Foreskin keratinocyte (primary cell): ENCODE measurements at places on chromosomes 5 and 9. TPM values are rescaled to one million over a fixed set of nuclear protein-coding genes. Genes with fewer than 3 reads are reported as not detected.

Gene CYFIP2
- total RNA-seq = 1.1 and 1.2 TPM in 2 replicates

GRCh38 chr5:24492229-24492628 lies 152.5 kb downstream of the CDH10 start:
- no peak for DNase-seq

GRCh38 chr5:147465747-147466146 lies 44.1 kb downstream of the DPYSL3 start:
- no peak for DNase-seq

Gene RNF183
- not detected in 2 replicates for total RNA-seq

- peak; percentile 99 for DNase-seq
Observed at GRCh38 chr9:92770360-92770995, 5.8 kb upstream of the BICD2 start.

- no peak for DNase-seq
Observed at GRCh38 chr5:9335754-9336495, 209.9 kb downstream of the SEMA5A start.

DNA sequence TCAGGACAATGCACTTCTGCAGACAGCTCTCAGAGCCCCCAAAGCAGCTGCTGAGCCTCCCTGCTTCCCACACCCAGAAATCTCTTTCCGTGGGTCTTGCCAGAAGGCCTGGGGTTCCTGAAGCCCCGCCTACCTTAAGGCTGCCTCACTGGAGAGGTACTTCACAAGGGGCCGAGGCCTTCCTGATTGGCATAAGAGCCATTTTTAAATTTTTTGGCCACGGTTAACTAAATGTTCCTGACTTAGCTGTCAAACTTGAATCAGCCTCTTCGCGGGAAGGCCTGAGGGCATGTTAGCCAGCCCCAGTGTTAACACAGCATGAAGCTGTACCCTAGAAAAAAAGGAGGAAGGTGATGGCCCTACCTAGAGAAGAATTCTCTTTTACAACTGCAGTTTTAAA lies 20.7 kb upstream of the EPB41L4B start:
- peak; percentile 45 for DNase-seq

DNA sequence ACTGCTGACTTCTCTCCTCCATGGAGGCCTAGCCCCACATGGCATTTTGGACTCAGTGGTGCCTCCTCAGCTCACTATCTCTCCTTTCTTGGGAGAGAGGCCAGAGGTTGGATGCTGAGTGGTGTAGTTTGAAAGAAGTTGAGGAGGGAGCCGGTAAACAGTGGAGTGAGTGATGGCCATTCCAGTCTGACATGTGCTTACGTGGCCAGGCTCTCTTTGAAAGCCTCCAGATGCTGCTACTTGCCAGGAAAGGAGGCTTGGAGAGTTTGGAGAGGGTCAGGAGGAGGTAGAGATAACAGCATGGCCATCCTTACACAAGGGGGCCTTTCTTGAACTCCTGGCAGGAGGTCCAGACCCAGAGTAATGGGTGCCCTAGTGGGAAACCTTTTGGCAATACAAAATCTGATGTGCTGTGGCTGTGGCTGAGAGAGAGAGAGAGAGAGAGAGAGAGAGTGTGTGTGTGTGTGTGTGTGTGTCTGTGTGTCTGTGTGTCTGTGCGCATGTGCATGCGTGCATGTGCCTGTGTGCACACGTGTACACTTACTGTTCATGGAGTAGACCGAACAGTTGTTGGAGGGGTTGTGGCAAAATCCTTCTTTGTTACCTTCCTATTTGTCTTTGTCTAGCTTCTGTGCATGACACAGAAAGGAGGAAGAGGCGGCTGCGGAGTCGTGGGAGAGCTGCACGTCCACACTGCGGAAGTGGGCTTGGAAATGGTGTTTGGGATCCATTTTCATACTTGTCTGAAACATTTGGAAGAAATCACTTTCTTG lies 37.8 kb downstream of the RALGPS1 start:
- peak; percentile 11 for DNase-seq

- DNase-seq = no peak
Observed at GRCh38 chr5:8825139-8825757, 720.6 kb downstream of the SEMA5A start.

Gene SHOC1
- total RNA-seq = 0.03 and 0.04 TPM in 2 replicates

Gene IL13
- total RNA-seq = not detected in 2 replicates

Gene PCDHGA8
- total RNA-seq = 0.07 and 0.10 TPM in 2 replicates

DNA sequence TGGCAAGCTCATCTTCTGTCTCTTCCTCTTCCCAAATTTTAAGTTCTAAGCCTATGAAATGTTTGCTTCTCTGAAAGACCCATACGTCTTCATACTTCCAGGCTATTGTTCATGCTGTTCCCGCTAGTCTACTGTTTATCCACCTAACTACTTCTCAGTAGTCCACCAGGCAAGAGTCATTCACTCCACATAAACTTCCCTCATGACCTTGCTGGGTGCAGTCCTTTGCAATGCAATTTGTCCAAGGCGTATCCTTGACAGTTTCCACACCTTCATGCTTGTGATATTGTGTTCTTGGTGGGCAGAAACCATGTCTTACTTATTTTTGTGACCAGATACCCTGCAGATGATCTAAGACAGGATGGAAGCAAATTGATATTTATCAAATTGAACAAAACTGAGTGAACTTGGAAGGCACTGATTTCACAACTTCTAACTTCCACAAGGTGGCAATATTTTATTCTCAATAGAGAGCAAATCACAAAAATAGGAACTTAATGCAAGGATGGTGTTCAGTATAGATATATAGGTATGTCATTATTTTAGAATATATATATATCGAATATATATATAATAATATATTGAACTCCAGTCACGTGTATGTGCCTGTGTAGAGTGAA lies 30.3 kb downstream of the TYRP1 start:
- no peak for DNase-seq

Gene FRRS1L
- 0.04 TPM in 1 of 2 replicates, not detected in the other for total RNA-seq

- DNase-seq = no peak
Observed at GRCh38 chr9:21605489-21605931, 123.4 kb upstream of the IFNE start.

Gene TMEM252
- not detected in 2 replicates for total RNA-seq

Gene VCP
- total RNA-seq = 385 and 410 TPM in 2 replicates

DNA sequence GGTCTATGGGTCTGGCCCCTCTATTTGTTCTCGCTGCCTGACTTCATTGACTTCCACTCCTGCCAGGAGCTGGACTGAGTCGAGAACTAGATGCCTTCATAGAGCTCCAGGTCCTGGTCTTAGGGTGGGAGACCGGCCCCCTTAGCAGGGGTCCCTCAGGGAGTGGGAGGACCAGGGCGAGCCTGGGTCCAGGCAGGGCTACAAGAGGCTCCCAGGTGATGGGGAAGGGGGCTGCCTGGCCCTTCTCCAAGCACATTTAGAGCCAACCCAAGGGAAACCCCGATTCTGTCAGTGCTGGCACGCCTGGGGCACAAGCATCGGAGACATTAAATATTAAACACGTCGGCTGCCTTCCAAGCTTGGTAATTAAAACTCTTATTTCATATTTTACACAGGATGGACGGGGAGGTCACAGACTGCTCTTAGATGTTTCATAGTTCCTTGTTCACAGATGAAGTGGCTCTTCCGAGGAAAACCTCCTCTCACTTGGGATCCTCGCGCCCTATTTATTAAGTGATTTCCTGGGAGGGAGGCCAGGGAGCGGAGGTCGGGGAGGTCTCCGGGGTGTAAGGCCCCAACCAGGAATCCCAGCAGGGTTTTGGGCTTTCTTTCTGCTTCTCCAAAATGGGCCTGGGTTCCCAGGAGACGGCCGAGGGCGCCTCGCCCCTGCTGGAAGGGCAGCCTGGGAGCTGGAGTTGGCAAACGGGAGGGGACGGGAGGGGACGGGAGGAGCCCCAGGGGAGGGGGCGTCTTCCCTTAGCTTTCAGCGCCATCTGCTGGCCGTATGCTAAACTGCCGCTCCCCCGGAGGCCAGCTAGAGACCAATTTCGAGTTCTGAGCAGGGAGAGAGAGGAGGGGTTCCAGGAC lies 23.4 kb upstream of the ZBTB43 start:
- peak; percentile 37 for DNase-seq

DNA sequence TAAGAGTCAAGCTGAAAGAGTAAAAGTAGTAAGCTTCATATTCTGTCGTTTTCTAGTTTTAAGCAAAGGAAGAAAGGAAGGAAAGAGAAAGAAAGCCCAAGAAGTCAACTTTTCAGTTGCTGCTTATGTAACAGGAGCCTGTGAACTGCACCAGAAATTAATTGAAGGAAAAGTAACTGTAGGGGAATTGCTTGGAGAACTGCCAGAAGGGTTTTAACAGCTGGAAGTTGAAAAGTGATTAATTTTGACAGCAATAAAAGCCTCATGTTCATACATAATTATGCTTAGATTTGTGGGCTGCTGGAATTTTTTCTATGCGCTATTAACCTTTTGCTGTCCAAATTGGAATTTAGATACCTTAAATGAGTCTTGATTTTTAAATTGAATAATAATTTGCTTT lies 255.7 kb downstream of the ENC1 start:
- DNase-seq = no peak

DNA sequence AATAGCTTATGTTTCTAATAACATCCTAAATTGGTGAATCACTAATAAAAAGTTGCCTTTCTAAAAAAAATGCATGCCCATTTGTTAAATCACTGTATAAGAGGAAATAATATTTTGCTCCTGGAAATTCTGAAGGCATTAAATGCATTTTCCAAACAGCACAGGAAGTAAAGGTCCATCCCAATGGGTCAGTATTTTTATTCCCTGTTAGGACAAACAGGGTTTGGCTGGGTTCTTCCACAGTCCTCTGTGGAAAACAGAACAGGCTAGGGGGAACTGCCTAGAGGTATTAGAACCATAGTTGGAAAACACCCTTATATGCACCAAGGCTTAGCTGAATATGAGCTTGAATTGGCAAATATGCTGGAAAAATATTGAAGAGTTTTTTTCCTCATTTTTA lies 85.2 kb downstream of the OXCT1 start:
- no peak for DNase-seq

GRCh38 chr5:373710-374602 lies 52.4 kb downstream of the AHRR start:
- no peak for DNase-seq

DNA sequence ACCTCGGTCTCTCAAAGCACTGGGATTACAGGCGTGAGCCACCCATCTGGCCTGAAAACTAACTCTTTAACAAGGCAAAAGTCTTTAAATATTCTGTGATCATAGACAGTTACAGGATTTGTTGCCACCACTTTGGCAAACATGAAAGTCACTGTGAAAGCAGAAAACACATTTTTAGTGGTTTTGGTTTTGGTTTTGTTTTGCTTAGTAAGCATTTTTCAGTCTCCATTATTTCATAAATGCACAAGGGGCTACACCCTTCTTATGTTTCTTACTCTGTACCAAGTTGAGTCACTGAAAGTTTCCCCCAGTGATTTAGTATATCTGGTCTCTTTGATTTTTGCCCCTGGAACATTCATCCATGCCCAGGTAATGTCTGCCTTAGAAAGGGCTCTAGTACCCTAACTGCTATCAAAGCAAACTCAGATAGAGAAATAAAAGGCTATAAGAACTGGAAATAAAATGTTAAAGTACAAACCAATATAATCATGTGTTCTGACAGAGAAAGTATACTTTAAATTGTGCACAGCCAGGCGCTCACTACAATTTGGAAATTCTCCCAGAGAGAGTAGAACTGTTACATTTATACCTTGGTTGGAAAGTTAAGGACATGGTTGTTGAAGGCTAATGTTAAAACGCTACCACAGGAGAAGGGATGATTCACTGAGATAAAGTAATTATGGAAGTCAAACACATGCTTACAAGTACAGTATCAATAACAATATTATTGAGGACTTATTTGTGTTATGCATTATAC lies 1022.5 kb upstream of the DMAC1 start:
- no peak for DNase-seq

Gene PHF24
- total RNA-seq = 0.11 and 0.54 TPM in 2 replicates

DNA sequence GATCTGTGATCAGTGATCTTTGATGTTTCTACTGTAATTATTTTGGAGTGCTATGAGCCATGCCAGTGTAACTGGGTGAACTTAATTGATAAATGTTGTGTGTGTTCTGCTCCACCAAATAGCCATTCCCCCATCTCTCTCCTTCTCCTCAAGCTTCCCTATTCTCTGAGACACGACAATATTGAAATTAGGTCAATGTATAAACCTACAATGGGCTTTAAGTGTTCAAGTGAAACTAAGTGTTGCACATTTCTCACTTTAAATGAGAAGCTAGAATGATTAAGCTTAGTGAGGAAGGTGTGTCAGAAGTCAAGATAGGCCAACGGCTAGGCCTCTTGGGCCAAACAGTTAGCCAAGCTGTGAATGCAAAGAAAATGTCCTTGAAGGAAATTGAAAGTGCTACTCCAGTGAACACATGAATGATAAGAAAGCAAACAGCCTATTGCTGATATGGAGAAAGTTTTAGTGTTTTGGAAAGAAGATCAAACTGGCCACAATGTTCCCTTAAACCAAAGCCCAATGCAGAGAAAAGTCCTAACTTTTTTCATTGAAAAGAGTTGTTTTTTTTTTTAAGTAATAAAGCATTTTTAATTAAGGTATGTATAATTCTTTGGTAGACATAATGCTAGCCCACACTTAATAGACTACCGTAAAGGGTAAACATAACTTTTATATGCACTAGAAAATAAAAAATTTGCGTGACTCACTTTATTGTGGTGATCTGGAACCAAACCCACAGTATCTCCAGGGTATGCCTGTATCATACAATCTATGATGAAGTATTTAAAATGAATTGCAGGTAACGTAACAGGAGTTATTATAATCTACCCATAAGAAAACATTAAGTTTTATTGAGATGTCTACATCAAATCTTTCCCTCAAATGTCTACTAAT lies 42.5 kb upstream of the ALDH1A1 start:
- DNase-seq = no peak

DNA sequence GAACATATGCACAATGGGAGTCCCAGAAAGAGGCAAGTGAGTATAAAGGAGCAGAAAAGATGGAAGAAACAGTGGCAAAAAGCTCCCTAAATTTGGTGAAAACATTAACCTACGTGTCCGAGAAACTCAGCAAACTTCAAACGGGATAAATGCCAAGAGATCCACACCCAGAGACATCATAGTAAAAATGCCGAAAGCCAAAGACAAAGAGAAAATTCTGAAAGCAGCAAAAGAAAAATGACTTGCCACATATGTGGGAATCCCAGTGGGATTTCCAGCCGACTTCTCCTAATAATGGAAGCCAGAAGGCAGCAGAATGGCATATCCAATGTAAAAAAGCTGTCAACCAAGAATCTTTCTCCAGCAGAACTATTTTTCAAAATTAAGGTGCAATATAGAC lies 101.2 kb downstream of the ADAMTS2 start:
- no peak for DNase-seq

DNA sequence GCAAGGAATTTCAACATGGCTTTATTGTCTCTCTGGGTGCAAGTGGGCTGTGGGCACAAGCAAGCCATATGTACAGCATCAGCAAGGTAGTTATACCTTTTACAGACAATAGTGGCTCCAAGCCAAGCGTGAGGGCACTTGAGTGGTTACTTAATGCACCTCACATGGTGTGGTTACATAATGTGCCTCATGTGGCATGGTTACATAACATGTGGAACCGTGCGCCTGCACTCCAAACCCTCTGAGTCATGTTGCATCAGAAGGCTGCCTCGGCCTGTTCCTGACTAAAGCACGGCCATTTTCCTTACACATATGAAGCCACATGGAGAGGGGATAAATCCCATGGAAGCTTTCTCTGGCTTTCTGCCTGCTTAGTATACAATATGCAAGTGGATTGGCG lies 150.9 kb downstream of the OSTF1 start:
- peak; percentile 83 for DNase-seq

GRCh38 chr5:156391139-156391538 lies 64.2 kb downstream of the SGCD start:
- DNase-seq = peak; percentile 23
